Osteocyte (in vitro differentiated cells): ENCODE measurements at places on chromosomes 11 and 22. TPM values are rescaled to one million over a fixed set of nuclear protein-coding genes. Genes with fewer than 3 reads are reported as not detected.

DNA sequence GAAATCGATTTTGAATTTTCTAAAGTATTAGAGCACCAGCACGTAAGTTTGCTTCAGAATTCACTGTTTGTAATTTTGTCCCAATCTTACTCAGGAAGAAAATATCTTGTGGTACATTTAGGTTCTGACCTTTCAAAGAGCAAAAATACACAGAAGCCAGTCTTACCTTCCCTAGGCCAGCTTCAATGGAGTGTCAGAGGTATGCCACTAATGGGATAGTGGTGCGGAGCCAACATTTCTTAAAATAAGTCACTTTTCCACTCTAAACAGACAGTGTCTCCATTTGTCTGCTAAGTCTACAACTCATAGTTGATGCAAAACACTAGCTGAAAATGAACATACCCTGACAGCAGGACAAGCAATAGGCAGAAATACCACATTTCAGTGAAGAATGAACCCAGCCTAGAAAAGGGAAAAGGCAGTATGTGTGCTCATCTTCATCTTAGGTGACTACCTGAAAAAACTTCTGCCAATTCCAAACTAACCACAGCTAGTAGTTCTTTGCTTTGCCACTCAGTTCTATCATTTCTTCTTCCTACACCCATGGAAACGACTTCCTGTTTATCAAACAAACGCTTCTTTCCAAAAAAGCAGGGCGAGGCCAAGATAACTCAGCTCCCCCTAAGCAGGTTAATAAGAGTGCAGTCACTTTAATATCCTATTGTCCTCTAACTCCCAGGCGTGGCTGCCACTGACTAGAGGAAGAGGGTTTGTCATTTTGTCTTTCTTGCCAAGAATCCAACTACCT is 94.0 kb upstream of the APOA1 start:
- DNase-seq = no peak
- no peaks in the 10 kb centered on the region for H3K27me3 ChIP-seq
- H3K27ac ChIP-seq = no peak overlapping the region
- peaks cover 22% of the 10 kb centered on the region for H3K4me1 ChIP-seq
- H3K36me3 ChIP-seq = peaks cover under 1% of the 10 kb centered on the region
- H3K4me3 ChIP-seq = no peak overlapping the region

The TMEM184B gene
- 88.0 and 90.5 TPM in 2 replicates for total RNA-seq

DNA sequence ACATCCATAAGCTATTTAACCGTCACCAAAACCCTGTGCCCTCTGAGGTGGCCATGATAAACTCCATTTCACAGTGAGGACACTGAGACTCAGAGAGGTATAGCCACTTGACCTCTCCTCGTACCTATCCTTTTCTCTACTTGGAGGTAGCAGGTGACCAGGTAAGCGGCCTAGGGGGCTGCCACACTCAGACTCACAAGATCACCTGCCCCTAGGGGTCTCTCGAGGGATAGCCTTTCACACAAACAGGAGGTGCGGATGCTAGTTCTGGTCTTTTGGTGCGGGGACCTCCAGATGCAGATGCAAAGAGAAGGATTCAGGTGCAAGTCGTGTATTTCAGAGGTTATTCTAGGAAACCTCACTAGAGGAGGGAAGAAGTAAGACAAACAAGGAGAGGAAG is 14.6 kb downstream of the MS4A18 start:
- peaks cover 10% of the 10 kb centered on the region for H3K27me3 ChIP-seq
- H3K27ac ChIP-seq = no peak overlapping the region
- no peaks in the 10 kb centered on the region for H3K36me3 ChIP-seq
- no peak for DNase-seq
- H3K4me3 ChIP-seq = no peak overlapping the region

DNA sequence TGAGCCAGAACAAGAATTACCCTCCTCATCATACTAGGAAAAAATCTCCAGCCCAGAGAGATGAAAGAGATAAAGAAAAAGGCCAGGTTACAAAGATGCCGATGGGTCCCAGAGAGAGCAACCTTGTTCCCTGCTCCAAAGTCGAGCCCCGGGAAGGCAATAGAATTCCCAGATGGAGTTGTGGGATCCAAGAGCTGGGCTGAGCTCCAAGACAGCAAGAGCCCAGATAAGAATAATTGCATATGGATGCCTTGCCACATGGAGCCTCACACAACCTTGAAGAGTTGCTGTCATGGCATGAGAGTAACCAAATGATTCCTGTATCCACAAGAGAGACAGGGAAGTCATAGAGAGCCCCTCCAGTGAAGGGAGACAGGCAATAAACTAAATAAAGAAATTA is 30.9 kb downstream of the IL10RA start:
- no peak overlapping the region for H3K4me3 ChIP-seq
- no peaks in the 10 kb centered on the region for H3K36me3 ChIP-seq
- no peak for DNase-seq
- peaks cover 16% of the 10 kb centered on the region for H3K27me3 ChIP-seq
- H3K4me1 ChIP-seq = no peaks in the 10 kb centered on the region
- H3K27ac ChIP-seq = no peak overlapping the region

DNA sequence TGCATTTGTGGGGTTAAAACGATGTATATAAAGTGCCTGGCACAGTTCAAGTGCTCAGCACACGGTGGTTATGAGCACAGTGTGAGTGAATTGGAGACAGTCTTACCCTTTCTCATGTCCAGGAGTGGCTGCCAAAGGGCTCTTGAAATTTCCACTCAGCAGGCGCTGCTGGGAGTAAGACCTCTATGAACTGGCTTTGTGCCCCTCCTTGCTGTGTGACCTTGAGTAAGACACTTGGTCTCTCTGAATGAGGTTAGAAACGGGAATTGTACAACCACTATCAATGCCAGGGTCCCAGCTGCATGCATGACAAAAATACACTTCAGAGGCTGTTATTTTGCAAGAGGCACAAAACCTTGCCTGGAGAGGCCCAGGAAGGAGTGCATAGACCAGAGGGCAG is 86.6 kb downstream of the TSPAN18 start:
- DNase-seq = no peak
- no peaks in the 10 kb centered on the region for H3K27me3 ChIP-seq
- H3K36me3 ChIP-seq = peaks cover 2% of the 10 kb centered on the region
- H3K4me3 ChIP-seq = no peak overlapping the region
- no peaks in the 10 kb centered on the region for H3K4me1 ChIP-seq

The SHANK2 gene
- 0.03 and 0.16 TPM in 2 replicates for total RNA-seq
